ENCODE measurements at places on chromosomes 2 and 18.

DNA sequence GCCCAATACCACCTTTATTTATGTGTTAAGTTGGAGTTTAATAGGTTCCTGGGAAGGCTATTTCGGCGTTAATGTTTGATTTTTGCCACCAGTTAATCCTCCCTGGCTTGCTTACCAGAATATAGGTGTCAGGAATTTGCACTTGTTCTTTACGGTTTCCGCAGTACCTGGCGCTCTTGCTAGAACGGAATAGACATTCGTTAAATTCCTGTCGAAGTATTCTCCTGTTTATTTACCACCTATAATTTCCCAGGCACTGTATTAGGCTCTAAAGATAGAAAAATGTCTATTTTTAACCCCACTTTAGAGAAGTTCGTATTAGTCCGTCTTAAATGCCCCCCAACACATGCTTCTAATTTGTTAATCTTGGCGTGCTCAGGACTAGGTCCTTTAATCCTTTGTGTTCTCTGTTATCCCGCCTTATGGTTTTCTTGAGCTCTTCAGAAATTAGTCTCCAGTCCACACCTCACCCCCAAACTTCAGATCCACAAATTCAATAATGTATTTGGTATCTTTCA is 575 bp downstream of the CCDC150 start:
- no peak for DNase-seq

DNA sequence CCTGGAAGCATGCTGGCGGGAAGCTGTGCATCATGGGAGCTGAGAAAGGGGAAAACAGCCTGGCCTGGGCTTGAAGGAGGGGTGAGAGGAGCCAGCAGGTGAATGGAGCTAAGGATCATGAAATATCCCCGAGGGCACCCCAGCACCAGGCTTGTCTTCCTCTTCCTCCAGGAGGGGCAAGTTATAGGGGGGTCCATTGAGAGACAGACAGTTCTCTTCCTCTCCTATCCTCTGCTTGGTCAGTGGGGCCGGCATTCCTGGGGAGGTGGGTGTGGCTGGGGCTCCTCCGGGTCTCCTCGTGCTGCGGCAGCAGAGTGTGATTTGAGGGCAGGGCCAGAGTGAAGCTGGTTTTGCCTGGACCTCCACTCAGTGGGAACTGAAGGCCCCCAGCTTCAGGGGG is 78.9 kb downstream of the LIPG start:
- DNase-seq, result no peak

- DNase-seq, result no peak
Observed at GRCh38 chr2:230814616-230815015, 50.1 kb upstream of the ITM2C start.

- DNase-seq, result no peak
Observed at GRCh38 chr2:122863532-122863931, 1108.1 kb downstream of the TSN start.

- no peak for DNase-seq
Observed at GRCh38 chr2:101569886-101570520, 95.1 kb upstream of the RFX8 start.

- no peak for DNase-seq
Observed at GRCh38 chr2:19861813-19862212, 40.0 kb downstream of the TTC32 start.

GRCh38 chr2:121211251-121211650 is 73.8 kb downstream of the TFCP2L1 start:
- no peak for DNase-seq

GRCh38 chr2:237758185-237758584 is 40.4 kb upstream of the RBM44 start:
- no peak for DNase-seq

DNA sequence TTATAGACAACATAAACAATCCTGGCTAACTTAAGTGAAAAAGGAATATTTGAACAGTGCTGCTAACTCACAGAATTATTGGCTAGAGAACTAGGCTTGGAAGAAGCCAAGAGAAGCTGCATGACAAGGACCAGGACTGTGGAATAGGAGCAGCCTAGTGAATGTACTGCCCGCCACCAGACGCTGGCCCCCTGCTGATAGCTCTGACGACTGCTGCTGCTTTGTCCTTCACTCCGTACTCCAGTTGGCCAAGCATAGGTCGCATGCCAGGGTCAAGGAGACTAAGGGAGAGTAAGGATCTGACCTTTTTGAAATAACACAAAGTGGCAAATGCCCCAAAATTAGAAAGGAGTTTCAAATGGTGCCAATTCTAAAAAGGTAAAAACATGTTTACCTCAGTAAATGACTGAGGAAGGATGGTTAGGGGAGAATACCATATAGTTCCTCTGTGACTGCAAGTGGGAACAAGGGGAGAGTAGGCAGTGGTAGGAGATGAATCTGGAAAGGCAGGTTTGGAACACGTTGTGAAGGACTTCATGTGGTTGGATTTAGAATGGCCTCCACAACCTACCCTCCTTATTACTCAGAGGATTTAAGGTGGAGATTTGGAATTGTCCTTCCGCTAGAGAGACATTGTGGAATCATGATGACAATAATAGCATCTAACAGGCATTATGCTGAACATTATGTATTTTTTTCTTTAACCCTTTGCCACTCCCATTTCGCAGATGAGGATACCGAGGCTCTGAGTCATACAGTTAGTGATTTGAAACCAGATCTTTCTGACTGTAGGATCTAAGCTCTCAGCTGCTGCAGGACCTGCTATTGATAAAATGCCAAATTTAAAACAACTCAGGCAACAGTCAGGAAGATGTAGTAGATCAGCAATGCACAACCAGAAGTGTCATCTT is 19.5 kb downstream of the STRADB start:
- no peak for DNase-seq

- no peak for DNase-seq
Observed at GRCh38 chr18:12406371-12407111, 1.2 kb upstream of the PRELID3A start.

Data from stimulated activated CD4-positive, alpha-beta T cell treated with anti-CD3 and anti-CD28 coated beads, Interleukin-15, amount 100 ng/mL, for 1 hour (primary cell).